ENCODE measurements at places on chromosomes 12 and 14.
A peak's percentile ranks its signal among the peaks of the same experiment; 100 is the strongest.

DNA sequence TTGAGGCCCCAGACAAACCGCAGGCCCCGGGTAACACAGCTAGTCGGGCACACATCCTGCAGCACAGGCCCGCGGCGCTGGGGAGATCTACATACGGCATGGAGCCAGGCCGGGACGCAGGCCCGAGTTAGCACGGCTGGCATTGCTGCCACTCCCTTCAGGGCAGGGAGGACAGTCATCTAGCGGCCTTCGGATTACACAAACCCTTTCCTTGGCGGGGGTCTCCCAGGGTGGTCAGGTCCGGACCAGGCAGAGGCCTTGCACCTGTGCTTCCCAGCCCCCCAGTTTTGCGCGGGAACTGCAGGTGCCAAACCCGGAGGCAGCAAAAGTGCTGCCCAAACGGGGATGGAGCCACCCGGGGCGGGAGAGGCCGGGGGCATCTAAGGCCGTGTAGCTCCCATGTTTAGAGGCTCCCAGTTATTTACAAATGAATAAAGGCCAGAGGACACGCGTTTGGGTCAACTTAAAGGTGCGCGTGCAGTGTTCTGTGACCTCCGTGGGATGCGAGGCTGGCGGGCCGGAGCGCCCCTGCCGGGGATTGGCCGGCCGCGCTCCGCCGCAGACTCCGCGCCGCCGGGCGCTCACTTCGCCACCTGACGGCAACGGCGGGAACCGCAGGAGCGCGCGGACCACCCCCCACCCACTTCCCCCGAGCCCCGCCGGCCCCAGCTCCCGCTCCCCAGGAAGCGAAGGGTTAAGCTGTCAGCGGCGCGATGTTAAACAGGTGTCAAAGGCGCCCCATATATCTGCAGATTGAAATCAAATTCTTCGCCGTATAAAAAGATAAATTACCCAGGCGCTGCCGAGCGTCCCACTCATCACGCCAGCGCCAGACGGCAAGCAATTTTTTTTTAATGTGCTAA lies 18.1 kb downstream of the VSX2 start:
- DNase-seq: peak; percentile 36

- no peak for DNase-seq
Observed at GRCh38 chr14:102523569-102524450, 14.2 kb upstream of the ANKRD9 start.

DNA sequence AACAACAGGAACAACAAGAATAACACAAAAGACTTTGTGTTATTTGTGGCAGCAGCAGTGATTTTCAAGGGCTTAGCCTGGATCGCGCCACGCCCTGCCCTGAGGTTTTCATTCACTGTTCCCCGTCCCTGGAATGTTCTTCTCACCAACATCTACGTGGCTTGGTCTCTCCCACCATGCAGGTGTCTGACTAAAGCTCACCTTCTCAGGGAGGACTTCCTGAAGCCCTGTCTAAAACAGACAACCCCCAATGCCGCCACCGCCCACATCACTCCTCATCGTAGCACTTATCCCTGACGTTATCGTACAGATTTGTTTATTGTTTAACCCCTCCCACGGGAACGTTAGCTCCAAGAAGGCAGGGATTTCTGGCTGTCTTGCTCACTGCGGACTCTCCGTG lies 40.4 kb downstream of the P2RX4 start:
- DNase-seq: no peak

GRCh38 chr12:124296295-124296915 lies 1.5 kb downstream of the RFLNA start:
- no peak for DNase-seq

GRCh38 chr12:105198961-105199360 lies 37.0 kb downstream of the APPL2 start:
- no peak for DNase-seq

DNA sequence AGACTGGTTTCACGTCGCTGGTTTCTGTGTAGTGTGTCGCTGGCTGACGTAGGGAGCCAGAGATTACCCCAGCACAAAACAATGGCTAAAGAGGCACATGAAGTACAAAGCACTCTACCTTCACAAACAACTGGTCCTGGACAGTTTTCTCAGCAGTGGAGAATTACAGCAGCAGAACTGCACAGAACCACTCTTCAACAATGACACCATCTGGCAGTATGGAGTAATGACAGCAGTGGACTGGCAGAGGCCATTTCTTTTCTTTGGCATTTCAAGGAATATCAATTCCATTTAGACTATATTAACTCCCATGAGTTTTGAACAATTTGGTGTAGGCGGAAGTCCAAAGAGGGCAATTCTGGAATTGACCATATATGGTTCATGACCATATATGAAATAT lies 1074.1 kb downstream of the AACS start:
- DNase-seq: no peak

- DNase-seq: no peak
Observed at GRCh38 chr14:94961386-94962165, 191.7 kb upstream of the GSC start.

DNA sequence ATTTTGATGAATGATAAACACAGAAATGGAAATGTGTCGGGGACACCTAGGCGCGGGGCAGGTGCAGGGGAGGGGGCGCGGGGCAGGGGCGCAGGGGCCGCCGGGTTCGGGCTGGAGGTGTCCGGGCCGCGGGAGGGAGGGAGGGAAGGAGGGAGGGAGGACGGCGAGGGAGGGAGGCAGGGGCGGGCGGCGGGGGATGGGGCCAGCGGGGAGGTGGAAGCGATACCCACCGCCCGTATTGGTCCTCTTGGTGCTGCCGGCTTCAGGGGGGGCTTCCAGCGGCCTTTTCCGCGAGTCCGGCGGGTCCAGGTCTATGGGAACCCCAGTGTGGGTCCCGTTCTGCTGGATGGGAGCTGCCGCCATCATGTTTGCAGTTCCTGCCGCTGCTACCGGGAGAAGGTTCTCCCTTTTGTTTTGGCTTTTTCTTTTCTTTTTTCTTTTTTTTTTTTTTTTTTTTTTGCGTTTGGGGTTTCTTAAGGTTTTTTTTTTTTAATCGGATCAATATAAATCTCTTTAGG lies 703 bp downstream of the NOVA1 start:
- DNase-seq: no peak

GRCh38 chr12:48671231-48671856 lies 10.7 kb downstream of the KANSL2 start:
- no peak for DNase-seq

- DNase-seq: no peak
Observed at GRCh38 chr14:36656687-36657398, 4.8 kb upstream of the PAX9 start.

- no peak for DNase-seq
Observed at GRCh38 chr12:88336076-88336739, 194.1 kb downstream of the TMTC3 start.

DNA sequence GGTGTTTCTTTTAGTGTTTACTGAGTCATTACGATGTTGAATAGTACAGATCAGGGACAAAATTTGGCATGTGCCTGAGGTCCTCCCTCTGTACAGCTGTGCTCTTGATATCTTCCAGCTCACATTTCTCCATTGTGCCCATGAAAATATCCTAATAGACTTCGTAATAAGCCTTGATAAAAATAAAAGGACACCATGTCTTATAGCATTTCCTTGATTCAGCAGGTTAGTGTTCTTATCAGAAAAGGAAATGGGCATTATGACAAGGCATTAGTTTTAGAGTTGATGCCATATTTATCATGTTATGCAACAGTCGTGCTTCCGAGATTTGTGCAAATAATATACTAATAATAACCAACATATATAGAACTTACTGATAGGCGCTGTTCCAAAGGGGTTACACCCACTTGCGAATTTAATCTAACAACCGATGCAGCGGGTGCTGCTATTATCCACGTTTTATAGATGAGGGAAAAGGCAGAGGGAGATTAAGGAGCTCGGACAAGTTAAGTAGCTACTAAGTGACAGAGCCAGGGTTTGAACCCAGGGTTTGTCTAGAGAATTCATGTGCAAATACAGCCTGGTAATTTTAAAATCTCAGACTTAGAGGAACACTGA lies 15.1 kb upstream of the WNK1 start:
- peak; percentile 50 for DNase-seq

DNA sequence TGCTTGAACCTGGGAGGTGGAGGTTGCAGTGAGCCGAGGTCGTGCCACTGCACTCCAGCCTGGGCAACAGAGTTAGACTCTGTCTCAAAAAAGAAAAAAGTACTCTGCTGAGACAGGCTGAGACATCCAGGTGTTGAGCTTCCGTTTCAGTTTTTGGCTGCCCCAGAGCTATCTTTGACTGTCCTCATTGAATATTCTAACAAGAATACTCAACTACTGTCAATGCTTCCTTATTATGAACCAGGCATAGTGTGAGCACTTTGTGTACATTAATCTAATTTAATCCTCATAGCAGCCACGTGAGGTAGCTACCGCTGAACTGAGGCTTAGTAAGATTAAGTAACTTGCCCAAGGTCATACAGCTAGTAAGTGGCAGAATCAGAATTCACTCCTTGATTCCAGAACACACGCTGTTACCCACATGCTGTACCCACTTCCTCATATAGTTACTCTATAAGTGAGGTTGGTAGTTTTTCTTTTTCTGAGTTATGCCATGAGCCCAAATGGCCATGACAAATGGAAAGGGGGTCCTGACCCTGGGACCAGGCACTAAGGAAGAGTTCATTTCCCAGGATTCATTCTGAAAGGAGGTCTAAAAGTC lies 11.3 kb downstream of the ALDH1L2 start:
- DNase-seq: no peak

GRCh38 chr12:15691388-15691787 lies 97.8 kb downstream of the EPS8 start:
- DNase-seq: no peak

- peak; percentile 53 for DNase-seq
Observed at GRCh38 chr14:74942608-74943007, 12.8 kb downstream of the PGF start.

DNA sequence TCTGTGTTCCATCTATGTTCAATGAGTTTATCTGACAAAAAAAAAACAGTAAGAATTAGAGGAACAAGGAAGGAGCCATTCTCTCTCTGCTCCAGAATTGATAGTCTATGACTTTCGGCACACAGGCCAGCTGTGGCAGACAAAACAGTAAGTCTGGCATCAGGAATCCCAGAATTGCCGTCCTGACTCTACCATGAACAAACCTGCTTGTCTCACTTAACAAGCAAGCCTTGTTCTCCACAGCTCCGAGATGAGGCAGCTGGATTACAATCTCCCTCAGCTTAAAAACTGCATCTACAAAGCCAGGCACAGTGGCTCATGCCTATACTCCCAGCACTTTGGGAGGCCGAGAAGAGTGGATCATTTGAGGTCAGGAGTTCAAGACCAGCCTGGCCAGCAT lies 153.6 kb upstream of the TMCC3 start:
- DNase-seq: no peak

DNA sequence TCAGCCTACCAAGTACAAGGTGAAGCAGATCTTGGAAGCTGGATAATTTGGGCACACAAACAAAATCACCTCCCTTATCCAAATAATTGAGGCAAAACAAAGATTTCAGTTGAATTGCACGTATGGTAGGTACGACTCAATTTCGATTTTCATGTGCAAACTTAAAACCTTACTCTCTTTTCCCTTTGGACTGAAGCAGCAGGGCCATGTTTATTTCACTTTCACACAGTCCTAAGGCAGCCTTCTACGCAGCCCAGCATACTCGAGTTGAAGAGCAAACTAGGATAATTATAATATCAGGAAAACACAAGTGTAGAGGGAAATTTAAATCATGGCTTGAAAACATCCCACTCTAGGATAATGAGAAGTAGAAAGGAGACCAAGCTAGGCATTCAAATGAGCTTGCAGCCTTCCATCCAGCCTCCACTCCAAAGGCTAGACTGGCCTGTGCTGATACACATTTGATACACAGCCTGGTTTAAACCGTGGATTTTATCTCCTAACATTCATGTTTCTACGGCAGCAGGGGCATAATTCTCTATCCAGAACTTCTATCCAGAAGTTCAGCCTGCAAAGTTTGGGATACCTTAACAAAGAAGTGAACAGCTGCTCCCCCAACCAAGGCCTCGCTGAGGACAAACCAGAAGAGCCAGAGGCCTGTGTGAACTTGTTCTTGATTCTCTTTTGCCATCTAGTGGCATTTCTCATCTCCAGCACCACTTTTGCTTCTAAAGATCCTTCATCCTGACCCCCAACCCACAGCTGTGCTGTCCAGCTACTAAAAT lies 2.4 kb upstream of the RNASE7 start:
- DNase-seq: peak; percentile 67

DNA sequence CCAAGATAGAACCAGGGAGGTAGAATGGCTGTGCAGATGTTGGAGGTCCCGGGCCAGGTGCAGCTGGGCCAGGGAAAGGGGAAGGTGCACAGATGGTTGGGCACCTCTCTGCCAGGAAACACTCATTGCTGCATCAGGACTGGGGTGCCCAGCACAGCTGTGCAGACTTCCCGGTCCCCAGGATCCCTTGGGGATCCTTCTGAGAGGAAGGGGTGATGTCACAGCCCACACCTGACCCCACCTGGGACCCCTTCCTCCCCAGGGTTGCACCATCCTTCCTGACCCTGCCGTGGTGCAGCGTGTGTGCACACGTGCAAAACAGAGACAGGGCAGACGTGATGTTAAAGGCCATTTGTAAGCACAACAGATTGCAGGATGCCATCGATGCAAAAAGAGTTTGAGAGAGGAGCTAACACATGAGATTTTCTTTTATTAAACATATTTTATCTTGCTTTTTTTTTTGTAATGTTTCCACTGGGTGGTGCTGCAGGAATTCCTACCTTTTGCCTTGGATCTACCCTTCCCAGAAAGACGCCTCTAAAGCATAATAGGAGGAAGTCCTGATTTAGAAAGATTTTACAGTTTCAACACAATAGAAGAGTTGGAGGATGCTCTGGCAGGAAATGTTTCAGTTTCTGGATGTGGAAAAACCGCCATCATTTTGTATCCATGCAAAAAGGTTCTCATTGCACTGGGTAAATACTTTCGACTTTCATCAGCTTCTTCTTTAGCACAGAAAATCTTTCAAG lies 14.8 kb downstream of the ELK3 start:
- no peak for DNase-seq

DNA sequence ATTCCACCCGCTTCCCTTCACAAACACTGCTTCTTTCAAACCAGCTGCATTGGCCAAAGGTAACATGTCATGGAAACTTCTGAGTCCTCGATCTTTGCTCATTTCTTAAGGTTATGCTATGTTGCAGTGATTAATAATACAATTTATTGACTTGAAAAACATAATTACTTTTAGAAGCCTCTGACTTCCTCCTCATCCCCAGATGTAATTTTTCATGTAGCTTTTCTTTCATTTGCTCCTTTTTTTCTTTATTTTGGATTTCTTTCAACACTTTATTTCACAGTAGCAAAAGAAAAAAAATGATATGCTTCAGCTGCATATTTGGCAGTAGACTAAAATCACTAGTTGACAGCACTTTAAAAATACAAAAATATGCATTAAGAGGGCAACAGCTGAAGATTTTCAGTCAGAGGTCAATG lies 116.2 kb downstream of the LRRIQ1 start:
- DNase-seq: no peak
